Cortex of kidney (tissue), 1 donor: ENCODE measurements at places on chromosomes 6 and 20.

DNA sequence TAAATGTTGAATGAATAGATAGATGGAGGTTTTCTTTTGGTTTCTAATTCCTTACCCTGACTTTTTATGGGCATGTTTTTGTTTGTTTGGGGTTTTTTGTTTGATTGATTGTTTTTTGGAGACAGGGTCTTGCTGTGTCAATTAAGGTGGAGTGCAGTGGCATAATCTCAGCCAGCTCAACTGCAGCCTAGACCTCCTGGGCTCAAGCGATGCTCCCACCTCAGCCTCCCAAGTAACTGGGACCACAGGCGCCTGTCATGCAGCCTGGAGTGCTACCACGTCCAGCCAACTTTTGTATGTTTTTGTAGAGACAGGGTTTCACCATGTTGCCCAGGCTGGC, 1.5 kb upstream of the NUDT3 start:
- no peak for DNase-seq

- no peak for DNase-seq
Measured at GRCh38 chr6:170225852-170226417, 64.9 kb downstream of the DLL1 start.

DNA sequence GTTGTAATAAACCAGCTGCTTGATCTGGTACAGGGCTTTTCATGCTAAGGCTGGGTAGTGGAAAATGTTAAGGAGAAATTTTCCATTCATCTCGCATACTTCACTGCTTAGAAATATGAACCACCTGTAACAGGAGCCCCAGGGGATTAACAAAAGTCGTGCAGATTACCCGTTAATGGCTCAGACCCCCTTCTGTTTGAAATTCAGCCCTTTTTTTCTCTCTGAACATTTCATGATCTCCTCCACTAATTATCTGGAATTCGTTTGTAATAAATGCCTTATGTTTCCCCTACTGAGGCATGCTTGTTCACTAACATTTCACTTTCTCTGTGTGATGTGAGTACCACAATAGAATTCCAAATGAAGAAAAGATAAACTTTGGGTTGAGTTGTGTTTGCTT, 336.4 kb upstream of the HSF2 start:
- DNase-seq = no peak

- DNase-seq = no peak
Measured at GRCh38 chr6:157155804-157156203, 167.5 kb downstream of the TMEM242 start.

DNA sequence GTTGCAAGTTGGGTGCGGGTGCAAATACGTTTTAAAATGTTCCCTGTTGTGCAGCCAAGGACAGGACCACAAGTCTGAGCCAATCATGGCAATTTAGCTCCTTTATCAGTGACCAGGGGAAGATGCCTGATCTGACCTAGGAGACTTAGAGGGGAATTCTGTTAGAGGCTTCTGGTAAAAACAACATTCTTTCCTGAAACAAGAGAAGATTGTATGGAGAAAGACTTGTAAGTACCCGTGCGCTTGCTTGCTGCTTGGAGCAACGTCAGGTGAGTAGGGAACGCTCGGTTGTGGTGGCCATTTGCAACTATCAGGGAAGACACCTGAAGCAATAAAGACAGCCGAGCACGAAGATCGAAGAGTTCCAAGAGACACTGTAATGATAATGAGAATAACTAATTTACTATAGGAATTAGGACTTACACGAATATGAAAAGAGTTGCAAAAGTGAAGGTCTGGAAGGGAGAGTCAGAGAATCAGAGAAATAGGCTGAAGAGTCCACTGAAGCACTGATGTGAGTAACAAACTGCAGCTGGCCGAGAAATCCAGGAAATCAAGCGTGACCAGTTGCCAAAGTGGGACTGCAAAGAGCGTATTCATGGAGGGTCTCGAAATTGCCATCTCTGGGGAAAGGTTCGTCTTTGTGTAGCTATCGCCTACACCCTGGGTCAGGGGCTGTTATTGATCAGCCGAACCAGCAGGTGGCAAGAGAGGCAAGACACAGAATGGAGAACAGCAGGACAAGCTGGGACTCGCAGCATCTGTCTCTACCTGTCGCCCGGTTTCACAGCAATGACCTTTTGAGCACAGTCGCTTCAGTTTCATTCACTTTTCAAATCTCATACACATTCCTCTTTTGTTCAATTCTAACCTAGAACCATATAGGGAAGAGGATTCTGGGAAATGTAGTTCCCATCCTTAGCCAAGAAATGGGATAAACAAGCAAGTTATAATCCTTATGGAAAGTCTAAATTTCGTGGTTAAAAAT, 26.1 kb downstream of the LOC128125822 start:
- DNase-seq = no peak

- DNase-seq = no peak
Measured at GRCh38 chr6:1574890-1575209, 34.9 kb upstream of the FOXC1 start.

GRCh38 chr6:44082872-44083321, 44.4 kb downstream of the MRPL14 start:
- DNase-seq = no peak

DNA sequence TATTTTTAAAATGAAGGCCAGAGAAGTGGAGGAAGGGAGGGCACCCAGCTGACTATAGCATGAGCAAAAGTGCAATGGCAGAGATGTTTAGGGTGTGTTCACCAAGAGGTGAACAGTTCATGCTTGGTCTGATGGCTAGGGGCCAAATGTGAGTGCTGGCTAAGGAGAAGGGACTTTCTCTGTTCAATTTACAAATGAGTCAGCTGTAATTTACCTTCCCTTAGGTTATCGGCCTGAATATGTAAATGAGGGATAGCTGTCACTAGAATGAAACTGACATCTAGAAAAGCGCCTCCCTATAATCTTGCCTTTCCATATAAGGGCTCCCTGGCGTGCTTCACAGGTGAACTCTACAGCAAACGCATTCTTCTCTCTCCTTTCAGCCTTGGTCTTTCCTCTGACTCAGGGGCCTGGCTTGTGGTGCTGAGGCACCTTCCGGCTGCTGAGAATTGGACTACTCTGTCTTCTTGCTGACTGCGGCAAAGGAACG, 114.7 kb upstream of the BACH2 start:
- DNase-seq = no peak

DNA sequence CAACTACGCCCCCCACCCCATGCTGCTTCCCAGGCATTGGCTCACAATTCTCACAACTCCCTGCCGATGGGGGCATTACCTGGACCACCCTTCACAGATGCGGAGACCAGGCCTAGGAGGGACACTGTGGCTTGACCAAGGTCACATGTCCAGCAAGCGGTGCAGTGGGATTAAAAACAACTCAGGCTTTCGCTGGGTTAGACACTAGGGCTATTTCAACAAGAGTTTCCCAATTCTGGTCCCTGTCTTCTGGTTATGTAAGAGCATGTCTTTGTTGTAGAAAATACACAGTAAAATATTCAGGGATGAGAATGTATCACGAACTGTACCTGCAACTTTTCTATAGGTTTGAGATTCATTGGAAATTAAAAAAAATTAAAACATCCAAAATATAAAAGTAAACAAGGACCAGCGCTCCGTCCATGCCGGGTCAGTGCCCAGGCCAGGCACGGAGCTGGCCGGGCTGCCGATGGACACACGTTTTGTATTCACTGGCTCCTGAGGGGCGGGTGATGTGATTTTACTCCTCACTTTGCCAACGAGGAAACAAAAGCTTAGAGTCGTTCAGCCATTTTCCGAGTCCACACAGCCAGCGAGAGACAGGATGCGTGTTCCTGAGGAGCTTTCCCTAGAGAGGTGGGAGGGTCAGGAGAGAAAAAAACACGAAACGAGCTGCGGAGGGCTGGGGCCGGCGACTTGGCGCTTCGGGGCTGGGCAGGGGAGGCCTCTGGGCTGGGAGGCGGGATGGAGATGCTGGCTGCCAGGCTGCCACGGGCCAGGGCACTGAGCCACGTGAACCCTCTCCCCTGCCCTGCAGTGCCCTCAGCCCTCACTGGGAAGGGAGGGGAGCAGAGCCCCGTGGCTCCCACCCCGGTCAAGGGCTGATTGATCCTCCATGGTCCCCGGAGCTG, 17.1 kb upstream of the VSTM2L start:
- no peak for DNase-seq

DNA sequence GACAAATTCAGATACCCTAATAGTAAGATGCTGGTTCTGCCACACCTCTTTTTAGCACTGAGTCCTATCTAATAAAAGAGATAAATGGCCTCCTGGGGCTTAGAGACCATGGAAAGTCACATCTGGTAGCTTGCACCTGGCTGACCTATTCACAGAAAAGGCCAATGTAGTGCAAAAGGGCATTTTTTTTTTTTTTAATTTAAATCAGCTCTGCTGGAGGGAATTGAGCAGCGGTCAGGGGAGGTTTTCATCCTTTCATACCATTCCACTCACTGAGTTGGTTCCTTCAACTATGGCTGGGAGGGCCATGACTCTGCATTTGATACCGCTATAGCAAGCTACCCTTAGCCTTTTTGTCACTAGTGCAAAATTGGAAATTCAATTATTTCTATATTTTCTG, 20.1 kb upstream of the HS3ST5 start:
- DNase-seq = no peak

GRCh38 chr6:11221623-11222384, 10.7 kb downstream of the NEDD9 start:
- DNase-seq = no peak

GRCh38 chr6:142566628-142567396, 265.0 kb downstream of the ADGRG6 start:
- no peak for DNase-seq

DNA sequence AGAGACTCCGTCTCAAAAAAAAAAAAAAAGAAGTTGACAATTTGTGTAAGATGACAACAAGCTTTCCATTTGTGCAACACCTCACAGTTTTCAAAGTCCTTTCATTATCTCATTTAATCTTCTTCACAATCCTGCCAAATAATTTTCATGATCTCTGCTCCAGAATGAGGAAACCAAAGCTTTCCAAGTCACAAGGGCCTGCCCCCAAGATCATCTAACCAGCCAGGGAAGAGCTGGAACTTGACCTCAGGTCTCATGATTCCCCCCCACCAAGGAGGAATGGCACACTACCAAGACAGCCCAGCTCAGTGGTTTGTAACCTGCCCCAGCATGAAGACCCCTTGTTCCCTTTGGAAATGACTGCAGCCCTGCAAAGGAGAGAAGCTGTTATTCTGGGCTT, 74.0 kb upstream of the PIM1 start:
- no peak for DNase-seq

- DNase-seq = no peak
Measured at GRCh38 chr6:155313602-155314091, 637 bp downstream of the TFB1M start.

- DNase-seq = no peak
Measured at GRCh38 chr6:9458424-9458823, 956.5 kb downstream of the TFAP2A start.
